ENCODE measurements at places on chromosomes 3 and 15.

GRCh38 chr15:79358069-79358468 is 47.2 kb downstream of the TMED3 start:
- DNase-seq = no peak

GRCh38 chr3:55066551-55067047 is 138.7 kb upstream of the LRTM1 start:
- DNase-seq = no peak

- DNase-seq = no peak
Observed at GRCh38 chr3:94887065-94887464, 824.2 kb downstream of the NSUN3 start.

- no peak for DNase-seq
Observed at GRCh38 chr15:35208353-35208752, 123.3 kb upstream of the NANOGP8 start.

DNA sequence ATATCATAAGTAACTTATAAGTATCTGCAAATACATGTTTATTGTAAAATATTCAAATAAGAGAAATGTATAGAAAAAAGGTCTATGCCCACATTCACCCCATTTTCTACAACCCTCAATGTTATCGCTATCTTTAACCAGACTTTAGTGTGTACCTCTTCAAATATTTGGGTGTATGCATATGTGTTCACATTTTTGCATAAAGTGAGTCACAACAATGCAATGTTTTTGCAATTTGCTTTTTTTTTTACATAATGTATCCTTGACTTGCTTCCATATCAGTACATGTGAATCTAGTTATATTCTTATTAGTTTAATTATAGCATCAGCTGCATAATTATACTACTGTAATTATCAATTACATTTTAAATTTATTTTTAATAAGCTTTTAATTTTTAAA is 117.3 kb upstream of the LYSMD4 start:
- no peak for DNase-seq

DNA sequence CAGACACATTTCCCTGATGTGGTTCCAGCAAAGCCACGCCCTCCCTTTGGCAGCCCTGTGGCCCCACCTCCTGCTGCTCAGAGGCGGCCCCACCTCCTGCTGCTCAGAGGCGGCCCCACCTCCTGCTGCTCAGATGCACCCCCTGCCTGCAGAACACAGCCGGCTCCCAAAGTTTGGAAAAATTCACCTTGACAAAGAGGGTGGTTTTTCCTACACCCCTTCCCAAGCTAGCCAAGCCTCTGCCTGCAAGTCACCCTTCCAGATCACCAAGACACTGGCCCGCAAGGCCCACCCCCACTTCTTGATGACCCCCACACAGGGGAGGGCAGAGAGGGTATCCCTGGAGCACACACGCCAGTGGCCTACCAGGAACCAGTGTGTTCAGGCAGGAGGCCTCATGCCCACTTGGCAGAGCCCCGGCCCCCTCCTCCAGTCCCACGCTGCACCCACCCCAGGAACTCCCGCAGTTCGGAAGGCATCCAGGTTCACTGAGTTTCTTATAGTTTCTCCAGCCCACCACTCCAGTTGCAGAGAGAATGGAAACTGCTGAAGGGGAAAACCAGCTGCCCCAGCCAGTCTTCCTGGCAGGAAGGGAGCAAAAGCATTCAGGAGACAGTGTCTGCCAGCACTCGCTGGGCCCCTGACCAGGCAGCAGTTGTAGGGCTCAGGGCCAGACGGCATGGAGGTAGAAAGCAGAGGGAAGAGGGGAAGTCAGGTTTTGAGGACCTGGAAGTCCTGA is 2.3 kb upstream of the HAPLN3 start:
- peak; percentile 37 for DNase-seq

- DNase-seq = no peak
Observed at GRCh38 chr15:60858511-60859070, 370.5 kb downstream of the RORA start.

- DNase-seq = no peak
Observed at GRCh38 chr3:61901496-61901895, 340.1 kb downstream of the PTPRG start.

DNA sequence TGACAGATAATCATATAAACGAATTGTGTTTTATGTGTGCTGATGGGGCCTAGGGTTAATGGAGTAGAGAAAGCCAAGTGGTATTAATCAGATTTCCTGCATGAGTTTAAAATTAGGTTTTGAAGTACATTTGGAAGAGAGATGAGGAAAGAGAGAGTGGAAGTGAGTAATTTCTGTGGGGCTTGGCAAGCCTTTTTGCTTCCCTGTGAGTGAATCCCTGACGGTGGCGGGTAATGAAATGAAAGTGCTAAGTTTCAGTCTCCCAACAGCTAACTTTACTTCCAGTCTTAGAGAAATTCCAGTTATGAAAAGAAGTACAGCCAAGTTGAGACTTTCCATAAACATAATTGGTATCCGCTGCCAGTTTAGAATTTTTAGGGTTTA is 139.4 kb downstream of the BBX start:
- DNase-seq = peak; percentile 54

- no peak for DNase-seq
Observed at GRCh38 chr15:85671156-85671555, 123.6 kb downstream of the KLHL25 start.

- DNase-seq = no peak
Observed at GRCh38 chr15:36208868-36209582, 370.4 kb upstream of the CDIN1 start.

GRCh38 chr15:83358972-83359564 is 74.6 kb upstream of the BNC1 start:
- no peak for DNase-seq

GRCh38 chr3:187567661-187568121 is 102.5 kb downstream of the SST start:
- no peak for DNase-seq

DNA sequence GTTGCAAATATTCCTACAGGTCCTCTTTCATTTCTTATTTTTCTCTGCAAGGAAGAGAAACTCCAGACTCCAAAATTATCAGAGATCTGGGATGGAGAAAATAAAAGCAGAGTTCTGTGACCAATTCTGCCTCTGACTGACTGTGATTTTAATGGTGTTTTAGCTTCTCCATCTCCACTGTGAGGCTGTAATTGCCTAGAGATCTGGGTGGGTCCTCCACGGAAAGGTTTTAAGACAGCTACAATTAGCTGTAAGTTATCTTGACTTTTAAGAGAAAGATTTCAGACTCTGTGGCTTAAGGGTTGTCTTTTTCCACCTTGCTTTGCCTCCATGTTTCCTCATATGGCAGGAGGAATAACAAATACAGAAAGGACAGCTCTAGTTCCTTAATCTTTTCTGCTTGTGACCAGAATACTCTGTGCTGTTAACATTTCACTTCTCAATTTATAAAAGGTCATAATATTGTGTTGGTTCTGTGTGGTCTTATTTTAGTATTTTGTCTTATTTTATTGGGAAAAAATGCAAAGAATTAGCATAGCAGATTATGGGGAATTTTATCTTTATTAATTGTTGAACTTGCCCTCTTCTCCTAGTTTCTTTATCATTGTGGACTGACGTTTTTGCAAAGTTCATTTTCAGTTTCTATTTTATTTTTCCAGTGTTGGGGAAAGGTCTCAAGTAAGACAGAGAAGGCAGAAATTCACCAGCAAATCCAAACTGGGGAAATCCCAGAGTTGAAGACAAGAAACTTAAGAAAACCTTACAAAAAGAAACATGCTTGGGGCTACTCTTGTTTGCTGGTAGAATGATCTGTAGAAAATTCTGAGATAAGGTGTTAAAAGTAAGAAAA is 157.9 kb downstream of the RAP2B start:
- peak; percentile 28 for DNase-seq

DNA sequence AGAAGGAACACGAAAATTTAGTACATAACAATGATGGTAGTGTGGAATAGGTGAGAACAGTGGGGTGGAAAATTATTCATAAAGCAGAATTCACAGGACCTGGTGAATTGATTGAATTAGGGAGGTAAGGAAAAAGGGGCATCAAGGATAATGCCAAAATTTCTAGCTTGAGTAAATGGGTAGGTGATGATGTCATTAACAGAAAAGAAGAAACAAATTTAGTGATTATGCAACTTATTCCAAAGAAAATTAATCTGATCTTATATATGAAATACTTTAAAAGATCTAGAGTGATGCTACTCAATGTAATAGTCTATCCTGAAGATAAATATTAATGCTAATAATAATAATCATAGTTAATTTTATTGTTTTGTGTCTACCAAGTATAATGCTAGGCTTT is 544.6 kb upstream of the LMCD1 start:
- no peak for DNase-seq

- DNase-seq = no peak
Observed at GRCh38 chr3:13762906-13763305, 117.0 kb downstream of the WNT7A start.

GRCh38 chr3:156352728-156353127 is 202.2 kb downstream of the SSR3 start:
- DNase-seq = no peak

- DNase-seq = no peak
Observed at GRCh38 chr3:155372281-155372680, 78.8 kb upstream of the STRIT1 start.

GRCh38 chr3:195150181-195151118 is 120.5 kb downstream of the XXYLT1 start:
- DNase-seq = peak; percentile 27

DNA sequence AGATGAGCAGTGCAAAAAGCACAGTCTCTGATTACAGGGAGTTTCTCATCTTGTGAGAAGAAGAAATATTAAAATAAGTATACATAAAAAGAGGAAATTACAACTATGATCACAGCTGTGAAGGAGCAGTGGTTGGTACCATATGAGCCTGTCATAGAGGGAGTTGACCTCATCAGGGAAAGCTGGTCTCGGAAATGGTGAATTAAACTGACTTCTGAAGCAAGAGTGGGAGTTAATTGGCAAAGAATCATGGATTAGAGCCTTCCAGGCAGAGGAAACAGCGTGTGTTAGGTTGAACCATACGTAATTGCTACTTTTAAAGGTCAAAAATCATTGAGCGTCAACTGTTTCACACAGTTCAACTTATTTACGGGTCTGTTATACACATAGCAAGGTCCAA is 539.1 kb downstream of the EDEM1 start:
- DNase-seq = peak; percentile 9

- no peak for DNase-seq
Observed at GRCh38 chr15:89566181-89566580, 9.1 kb upstream of the TICRR start.

DNA sequence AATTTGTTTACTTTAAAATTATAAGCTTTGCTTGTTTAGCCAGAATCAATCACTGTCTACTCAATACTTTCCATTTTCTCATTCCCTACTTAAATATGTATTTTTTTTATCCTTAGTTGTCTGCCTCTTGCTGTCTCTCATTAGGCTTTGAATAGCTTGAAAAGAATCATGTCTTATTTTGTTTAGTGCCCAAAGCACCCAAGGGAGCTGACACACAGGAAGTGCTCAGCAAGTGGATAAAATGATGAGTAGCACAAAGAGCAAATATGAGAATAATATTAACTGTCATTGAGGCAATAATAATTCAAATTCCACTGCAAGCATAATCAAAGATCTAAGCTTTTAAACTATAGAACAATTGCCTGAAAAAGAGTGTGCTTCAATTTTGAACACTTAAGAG is 19.0 kb upstream of the IL1RAP start:
- no peak for DNase-seq

DNA sequence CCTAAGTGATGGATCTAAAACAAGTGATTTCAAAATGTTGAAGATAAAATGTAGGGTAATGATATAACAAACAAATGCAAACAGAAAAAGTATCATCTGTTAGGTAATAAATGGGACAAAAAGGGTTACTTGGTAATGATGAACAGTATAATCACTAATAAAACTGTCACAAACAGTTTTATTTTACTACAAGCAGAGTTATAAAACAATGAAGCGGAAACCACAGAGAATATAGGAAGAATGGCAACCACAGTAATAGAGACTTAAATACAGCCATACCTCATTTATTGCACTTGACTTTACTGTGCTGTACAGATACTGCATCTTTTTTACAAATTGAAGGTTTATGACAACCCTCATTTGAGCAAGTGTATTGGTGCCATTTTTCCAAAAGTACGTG is 52.8 kb downstream of the HERC1 start:
- no peak for DNase-seq

DNA sequence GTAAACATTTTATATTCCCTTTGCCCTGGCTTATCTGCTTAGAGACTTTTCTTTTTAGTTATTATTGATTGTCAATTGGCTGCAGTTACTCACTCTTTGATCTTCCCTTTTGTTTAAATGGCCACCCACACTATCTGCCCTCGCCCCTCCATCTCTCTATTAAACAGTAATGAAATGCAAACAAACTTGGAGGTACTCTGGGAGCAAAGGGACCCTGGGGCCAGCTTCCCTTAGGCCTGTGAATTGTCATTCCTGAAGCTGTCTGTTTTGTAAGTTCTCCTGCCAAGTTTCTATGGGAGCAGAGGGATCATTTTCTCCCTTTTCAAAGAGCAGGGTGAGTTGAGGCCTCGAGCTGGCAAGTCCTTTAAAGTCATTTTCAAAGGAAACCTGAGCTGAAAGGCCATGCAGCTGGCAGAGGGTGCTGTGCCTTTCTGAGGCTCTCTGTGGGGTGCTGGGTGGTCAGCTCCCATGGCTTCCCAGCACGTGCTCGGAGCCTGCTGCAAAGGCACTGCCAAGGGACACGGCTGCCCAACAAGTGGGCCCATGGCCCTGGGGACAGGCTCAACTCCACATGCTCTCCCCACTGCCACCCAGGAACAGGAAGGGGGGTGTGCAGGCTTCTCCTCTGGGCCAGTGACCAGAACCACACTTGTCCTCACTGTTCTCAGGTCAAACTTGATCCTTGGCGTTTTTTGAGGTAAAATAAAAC is 17.4 kb upstream of the RTP2 start:
- no peak for DNase-seq
